Thoracic aorta (tissue), 2 donors: ENCODE measurements at places on chromosomes 6 and 20. TPM values are rescaled to one million over a fixed set of nuclear protein-coding genes. Genes with fewer than 3 reads are reported as not detected.

DNA sequence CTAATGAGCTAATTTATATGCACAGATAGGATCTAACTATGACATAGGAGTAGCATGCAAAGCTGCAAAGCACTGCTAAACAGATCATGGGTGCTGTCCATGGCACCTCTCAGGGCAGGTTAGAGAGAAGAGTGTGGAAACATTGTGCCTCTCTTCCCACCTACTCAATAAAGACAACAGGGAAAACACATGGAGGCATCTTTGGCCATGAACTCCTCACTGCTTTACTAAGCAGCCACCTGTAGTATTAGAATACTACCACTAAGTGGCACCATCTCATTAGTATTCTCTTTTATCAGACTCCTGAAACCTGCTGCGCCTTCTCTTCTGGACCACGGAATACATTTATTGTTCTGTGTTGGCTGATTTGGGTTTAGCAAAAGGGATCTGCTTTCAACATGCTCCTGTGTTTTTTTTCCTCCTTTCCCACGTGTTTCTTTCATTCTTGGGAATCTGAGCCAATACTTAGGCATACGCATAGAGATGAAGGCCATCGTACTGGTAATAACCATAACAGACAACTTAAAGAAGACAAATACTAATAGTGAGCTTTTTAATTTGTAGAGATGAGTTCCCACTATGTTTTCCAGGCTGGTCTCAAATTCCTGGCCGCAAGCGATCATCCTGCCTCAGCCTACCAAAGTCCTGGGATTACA lies 9.4 kb upstream of the HDDC2 start:
- no peak for DNase-seq
- H3K4me1 ChIP-seq: peaks cover 28% of the 10 kb centered on the region
- no peak overlapping the region for H3K4me3 ChIP-seq
- no peaks in the 10 kb centered on the region for H3K36me3 ChIP-seq
- H3K27me3 ChIP-seq: no peaks in the 10 kb centered on the region
- H3K27ac ChIP-seq: peak overlapping the region; percentile 3

PERP gene
- total RNA-seq: 21.1 TPM

GRCh38 chr6:28248916-28249315 lies 3.2 kb downstream of the ZKSCAN4 start:
- no peaks in the 10 kb centered on the region for H3K27me3 ChIP-seq
- H3K36me3 ChIP-seq: peaks cover 20% of the 10 kb centered on the region
- no peak overlapping the region for H3K27ac ChIP-seq

DNA sequence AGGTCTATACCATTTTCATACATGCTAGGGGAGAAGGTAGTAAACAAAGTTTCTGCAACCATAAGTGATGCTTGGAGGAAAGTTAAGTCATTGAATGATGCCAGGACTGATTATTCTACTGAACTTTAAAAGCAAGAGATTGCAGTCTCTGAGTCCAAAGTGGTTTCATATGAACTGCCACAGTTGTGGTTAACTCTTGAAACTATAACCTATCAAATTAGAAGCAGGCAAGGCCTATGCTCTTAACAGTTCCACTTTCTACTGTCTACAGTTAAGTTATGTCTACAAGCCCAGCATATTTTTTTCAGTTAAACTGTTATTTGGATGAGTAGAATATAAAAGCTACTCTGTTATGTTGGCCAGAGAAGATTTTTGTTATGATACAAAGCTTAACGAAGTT lies 326.5 kb upstream of the RUNX2 start:
- H3K27me3 ChIP-seq: no peaks in the 10 kb centered on the region
- H3K4me1 ChIP-seq: no peaks in the 10 kb centered on the region
- no peaks in the 10 kb centered on the region for H3K36me3 ChIP-seq
- DNase-seq: no peak
- H3K27ac ChIP-seq: no peak overlapping the region
- no peak overlapping the region for H3K4me3 ChIP-seq

DNA sequence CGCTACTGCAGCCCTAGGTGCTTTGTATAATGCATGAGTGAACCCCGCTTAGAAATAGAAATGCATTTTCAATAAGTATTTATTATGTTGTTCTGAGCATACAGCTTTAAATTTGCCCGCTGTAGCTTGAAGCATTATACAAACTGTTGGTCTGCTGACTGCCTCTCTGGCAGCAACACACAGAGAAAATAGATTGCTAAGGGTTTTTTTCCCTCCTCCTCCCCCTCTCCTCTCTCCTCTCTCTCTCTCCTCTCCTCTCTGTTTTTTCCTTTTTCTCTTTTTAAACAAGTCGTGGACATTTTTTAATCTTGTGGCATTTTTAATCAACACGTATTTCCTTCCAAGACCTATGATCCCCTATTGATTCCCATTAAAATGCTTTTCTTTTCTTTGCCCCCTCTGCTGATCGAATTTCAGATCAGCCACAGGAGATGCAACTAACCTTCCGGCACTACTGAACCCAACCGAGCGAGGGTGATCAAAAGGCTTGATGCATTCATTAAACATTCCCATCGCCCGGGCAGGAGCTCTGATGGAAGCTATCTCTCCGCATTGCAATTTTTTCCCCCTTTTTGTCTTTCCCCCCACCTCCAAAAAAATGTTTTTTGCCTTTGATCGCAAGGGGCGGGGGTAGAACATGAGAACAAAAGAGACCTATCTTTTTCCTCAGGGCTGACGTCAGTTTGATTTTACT lies 90.7 kb upstream of the ARID1B start:
- peaks cover 8% of the 10 kb centered on the region for H3K4me1 ChIP-seq
- H3K4me3 ChIP-seq: peak overlapping the region; percentile 76
- DNase-seq: no peak
- H3K36me3 ChIP-seq: no peaks in the 10 kb centered on the region
- H3K27ac ChIP-seq: peak overlapping the region; percentile 93
- H3K27me3 ChIP-seq: no peaks in the 10 kb centered on the region

DNA sequence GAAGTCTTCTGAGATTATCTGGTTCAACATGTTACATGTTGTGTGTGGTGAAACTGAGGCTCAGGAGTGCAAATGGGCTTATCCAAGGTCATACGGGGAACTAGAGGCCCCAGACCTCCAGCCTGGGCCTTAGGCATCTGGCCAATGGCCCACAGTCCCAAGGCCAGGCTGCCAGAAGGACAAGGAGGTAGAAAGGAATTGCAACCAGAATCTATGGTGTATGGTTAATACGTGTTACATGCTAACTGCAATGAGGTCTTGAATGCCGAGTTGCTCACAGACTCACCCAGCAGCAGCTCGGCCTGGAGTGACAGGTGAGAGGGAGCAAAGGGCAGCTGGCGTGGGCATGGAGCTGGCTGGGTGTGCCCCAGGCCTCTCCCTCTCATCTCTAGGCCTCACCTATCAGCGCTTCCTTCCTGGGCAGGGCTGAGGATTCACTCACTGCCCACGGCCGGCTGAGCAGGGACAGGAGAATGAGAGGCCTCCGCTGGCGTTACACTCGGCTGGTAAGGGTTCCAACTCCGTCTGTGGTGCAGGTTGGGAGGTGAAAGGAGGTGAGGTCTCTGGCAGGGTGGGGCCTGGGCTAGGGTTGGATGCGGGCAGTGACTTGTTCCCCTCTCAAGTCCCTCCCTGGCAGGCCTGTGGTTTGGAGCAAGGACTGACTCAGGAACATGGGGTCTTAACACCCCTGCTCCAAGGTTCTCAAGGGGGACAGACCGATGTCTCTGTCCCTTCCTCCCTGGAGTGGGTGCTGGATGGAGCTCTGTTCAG lies at the start of gene TLDC2:
Gene TLDC2 (plus strand): TSS at position 437 of the 771 bp plus-strand sequence. CDS start 37 bp downstream, at position 474.
- DNase-seq: no peak
- H3K27ac ChIP-seq: peak within 1 kb of the TSS; percentile 53
- no peaks in the 10 kb centered on the region for H3K27me3 ChIP-seq
- no peaks in the 10 kb centered on the region for H3K4me1 ChIP-seq
- H3K4me3 ChIP-seq: no peak within 1 kb of the TSS
- no peaks in the 10 kb centered on the region for H3K36me3 ChIP-seq

GRCh38 chr6:135135835-135136234 lies 45.3 kb upstream of the MYB start:
- H3K27me3 ChIP-seq: no peaks in the 10 kb centered on the region
- H3K4me1 ChIP-seq: no peaks in the 10 kb centered on the region
- no peak overlapping the region for H3K27ac ChIP-seq

DNA sequence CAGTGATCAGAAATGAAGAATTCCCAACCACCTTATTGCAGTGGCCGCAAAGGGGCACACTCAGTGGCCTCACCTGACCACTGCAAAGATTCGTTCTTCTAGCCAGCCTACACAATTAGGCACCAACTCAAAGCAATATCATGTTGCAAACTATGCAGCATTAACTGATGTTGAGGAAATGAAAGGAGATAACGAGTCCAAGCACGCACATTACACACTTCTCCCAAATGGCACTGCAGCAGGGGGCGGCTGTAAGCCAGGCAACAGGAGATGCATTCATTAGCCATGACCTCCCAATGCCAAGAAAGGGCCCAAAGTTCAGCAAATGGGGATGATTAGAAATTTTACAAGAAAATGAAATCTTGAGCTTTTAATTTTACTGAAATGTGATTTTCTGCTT lies 39.3 kb downstream of the ATXN1 start:
- no peak for DNase-seq
- no peaks in the 10 kb centered on the region for H3K36me3 ChIP-seq
- peaks cover 33% of the 10 kb centered on the region for H3K4me1 ChIP-seq
- H3K27ac ChIP-seq: no peak overlapping the region

HEBP2 gene
- total RNA-seq: 49.0 TPM

GRCh38 chr6:45420083-45420908 lies 42.6 kb upstream of the SUPT3H start:
- H3K4me1 ChIP-seq: peaks cover 30% of the 10 kb centered on the region
- no peaks in the 10 kb centered on the region for H3K36me3 ChIP-seq
- no peak overlapping the region for H3K27ac ChIP-seq
- H3K27me3 ChIP-seq: peaks cover 24% of the 10 kb centered on the region
- DNase-seq: no peak
